Cardiac muscle cell (in vitro differentiated cells and primary cell): ENCODE measurements at places on chromosomes 1 and 21.
A peak's percentile ranks its signal among the peaks of the same experiment; 100 is the strongest.

- no peak for DNase-seq
Measured at GRCh38 chr21:14757533-14758327, 211.6 kb upstream of the SAMSN1 start.

DNA sequence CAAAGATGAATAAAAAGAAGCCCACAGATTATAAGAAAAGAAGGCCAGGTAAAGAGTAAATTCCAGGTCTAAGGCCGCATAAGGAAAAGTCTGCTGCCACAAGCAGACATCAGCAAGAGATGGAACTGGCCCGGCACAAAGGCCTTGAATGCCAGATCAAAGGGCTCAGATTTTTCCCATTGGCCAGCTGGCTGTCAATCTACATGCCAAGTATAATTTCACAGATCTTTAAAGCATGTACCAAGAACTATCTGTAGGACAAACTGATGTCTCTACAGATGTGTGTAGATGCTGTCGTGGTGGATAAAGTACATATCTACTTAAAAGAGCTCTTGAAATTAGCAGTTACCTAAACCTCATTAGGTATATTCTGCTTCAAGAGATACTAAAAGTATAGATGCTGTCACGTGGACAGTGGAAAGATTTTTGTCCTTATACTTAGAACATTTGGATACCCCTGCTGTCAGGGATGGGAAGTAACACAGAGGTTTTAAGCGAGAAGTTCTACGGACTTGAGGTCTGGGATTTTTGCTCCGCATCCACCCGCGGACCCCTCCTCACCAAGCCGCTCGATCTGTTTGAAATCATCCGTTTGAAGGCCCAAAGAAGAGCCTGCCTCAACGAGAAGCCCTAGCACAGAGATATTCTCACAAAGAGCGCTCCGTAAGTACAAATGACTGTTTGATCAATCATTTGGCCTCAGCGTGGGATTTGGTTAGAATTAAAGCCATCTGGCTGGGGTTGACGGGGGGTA lies 10.1 kb downstream of the GLIS1 start:
- DNase-seq: no peak

DNA sequence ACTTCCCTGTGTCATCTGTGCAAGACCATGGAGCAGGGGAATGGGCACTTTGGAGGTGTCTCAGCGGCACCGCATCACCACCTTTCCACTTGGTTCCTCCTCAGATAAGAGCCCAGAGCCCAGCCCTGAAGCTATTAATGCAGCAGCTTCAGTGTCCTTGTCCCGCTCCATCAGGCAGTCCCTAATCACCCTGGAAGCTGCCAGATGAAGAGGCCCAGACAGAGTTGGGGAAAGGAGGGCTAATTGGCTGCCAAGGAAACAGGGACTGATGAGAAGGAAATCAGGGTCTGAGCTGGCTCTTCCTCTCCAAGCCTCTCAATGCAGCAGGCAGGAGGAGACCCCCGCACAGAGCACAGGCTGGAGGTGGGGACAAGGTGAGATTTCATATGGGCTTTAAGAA lies 83.1 kb upstream of the KLHDC7A start:
- no peak for DNase-seq

- no peak for DNase-seq
Measured at GRCh38 chr1:1132042-1132950, 16.4 kb upstream of the C1orf159 start.

GRCh38 chr1:201354901-201355295 lies 22.6 kb downstream of the TNNT2 start:
- DNase-seq: no peak

- no peak for DNase-seq
Measured at GRCh38 chr1:1941211-1941841, 22.2 kb upstream of the TMEM52 start.

DNA sequence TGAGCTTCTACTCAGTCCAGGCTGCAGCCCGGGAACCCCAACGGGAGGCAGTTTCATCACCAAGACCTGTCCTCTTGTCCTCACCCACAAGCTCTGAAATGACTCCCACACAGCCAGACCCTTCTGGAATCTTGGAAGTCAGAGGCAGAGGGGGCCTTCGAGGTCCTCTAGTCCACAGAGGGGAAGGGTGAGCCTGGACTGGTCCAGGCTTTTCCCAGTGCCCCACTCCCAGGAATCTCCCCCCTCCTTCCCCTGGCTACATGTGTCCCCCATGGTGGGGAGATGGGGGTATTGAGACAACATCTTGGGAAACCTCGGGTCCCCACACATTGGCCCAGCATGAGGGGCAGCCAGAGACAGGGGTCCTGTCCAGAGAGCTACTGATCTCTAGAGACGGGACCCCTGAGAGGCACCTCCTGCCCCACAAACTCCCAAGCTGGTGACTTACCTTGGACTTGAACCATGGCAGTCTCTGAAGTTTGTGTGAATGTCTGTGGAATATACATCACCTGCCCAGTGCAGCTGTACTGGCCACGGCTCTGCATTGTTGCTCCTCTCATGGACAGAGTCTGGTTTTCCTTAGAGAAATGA lies 19.4 kb upstream of the SLAMF9 start:
- no peak for DNase-seq

GRCh38 chr1:39617488-39618049 lies 21.9 kb downstream of the HEYL start:
- no peak for DNase-seq

- peak; percentile 73 for DNase-seq
Measured at GRCh38 chr1:51214615-51215131, 21.4 kb upstream of the RNF11 start.

- no peak for DNase-seq
Measured at GRCh38 chr1:239353536-239353935, 32.8 kb upstream of the CHRM3 start.

- DNase-seq: no peak
Measured at GRCh38 chr1:117653732-117654492, 48.1 kb downstream of the TENT5C start.

DNA sequence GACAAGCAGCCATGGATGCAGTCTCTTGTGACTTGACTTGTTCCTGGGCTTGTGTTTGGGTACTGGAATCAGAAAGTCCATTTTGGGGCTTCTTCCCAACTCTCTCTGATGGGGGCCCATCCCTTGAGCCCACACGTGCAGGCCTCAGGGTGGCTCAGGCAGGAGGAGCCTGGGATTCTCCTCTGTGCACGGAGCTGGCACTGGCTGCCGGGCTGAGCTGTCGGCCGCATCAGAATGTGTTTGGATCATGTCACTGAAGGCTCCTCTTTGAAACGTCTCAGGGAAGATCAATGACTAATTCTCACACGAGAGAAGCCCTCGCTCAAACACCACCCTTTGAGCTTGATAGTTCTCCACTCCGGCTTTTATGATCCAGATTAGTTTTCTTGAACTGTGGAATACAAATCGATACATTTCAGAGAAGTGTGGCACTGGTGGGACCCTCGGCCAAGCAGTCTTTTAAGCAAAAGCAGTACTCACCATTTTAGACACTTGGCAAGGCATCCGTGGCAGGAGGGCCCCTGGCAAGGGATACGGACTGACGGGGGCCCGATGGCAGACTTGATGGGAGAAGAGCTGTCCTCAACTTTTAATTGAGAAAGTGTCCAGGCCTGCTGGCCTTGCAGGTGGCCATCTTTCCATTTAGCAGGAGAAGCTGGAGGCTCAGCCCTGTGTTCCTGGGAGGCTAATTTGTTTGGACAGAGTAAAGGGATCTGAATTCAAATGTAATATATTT lies 220.7 kb upstream of the C1orf174 start:
- DNase-seq: no peak

GRCh38 chr1:18529714-18530113 lies 49.0 kb downstream of the KLHDC7A start:
- DNase-seq: no peak

- peak; percentile 60 for DNase-seq
Measured at GRCh38 chr21:38669186-38669585, 136.5 kb upstream of the ETS2 start.

GRCh38 chr21:17527711-17528110 lies 14.9 kb downstream of the CXADR start:
- DNase-seq: no peak

GRCh38 chr1:6585081-6585722 lies 5.4 kb downstream of the ZBTB48 start:
- no peak for DNase-seq

- DNase-seq: no peak
Measured at GRCh38 chr1:87615491-87615890, 286.8 kb downstream of the LMO4 start.

GRCh38 chr1:38269923-38270848 lies 223.6 kb upstream of the POU3F1 start:
- peak; percentile 38 for DNase-seq

DNA sequence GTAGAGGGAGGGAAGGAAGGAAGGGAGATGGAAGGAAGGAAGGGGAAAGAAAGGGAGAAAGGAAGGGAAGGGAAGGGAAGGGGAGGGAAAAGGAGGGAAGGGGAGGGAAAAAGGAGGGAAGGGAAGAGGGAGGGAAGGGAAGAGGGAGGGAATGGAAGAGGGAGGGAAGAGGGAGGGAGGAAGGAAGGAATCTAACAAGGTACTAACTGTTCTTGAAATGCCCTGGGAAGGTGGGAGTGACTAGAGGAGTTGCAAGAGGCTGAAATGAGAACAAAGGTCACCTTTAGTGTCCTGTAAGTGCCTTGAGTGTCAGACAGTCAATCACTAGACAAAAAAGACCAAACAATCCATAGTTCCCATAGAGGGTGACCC lies 2.3 kb upstream of the ATP2B4 start:
- DNase-seq: peak; percentile 22

- DNase-seq: no peak
Measured at GRCh38 chr1:210557426-210558077, 228.8 kb downstream of the HHAT start.

- DNase-seq: no peak
Measured at GRCh38 chr1:154772606-154773506, 97.2 kb downstream of the KCNN3 start.

GRCh38 chr1:200831091-200831490 lies 41.7 kb upstream of the GPR25 start:
- no peak for DNase-seq

DNA sequence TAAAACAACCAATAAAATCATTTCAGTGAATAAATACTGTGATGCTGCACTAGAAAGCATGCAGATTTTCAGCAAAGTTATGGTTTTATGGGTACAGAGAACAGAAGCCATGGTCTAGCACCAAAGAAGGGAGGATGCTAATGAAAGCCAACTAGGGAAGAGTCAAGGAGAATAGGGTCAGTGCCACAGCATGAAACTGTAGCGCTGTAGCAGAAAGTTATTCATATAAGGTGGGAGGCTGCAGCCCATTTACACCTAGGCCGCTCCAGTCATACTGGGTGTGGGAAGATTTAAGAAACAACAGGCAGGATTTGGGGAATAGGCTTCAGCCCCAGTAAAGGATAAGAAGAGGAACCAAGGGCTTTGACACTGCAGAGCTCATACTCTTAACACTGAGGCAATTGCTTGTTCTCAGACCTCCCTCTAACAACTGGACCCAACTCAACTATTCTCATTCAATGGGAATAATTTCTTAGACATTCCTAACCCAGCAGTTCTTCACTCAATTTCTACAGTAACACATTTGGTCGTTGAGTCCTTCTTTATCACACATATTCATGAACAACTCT lies 4.4 kb downstream of the IFI16 start:
- no peak for DNase-seq

GRCh38 chr21:41641821-41642701 lies 124.8 kb downstream of the RIPK4 start:
- DNase-seq: no peak

- DNase-seq: no peak
Measured at GRCh38 chr21:45920824-45921600, 60.6 kb upstream of the COL6A1 start.

DNA sequence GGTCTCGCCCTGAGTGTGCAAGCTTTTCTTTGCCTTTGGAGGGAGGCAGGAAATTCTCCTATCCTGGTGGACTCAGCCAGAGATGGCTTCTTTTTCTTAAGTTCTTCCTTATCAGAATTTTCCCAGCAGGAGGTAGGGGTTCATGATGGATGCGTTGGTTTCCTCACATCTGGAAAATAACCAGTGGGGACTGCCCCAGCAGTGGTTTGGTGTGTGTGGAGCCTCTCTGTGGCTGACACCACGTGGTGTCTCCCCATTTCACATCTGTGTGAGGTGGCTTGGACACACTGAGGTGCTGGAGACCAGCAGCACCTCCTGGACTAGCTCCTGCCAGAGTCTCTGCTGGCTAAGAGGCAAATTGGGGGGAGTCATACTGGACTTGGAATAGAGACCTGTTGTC lies 32.6 kb downstream of the B3GALT5 start:
- no peak for DNase-seq
